Anterior cingulate cortex (tissue), 58 donors: ENCODE measurements at places on chromosomes 13 and 19.

- DNase-seq, result no peak
Measured at GRCh38 chr19:40585982-40586422, 9.3 kb downstream of the SHKBP1 start.

- no peak for DNase-seq
Measured at GRCh38 chr19:51794885-51795490, at the start of gene FPR3. Gene FPR3, plus strand, starts transcription at chr19:51795157. Its CDS starts 28,592 bp downstream, at chr19:51823749.

- DNase-seq, result peak; percentile 19
Measured at GRCh38 chr19:48674921-48675824, 2.4 kb upstream of the NTN5 start.

- DNase-seq, result no peak
Measured at GRCh38 chr13:49953560-49953959, 17.4 kb upstream of the SPRYD7 start.

GRCh38 chr19:58325311-58326022 is 1.3 kb upstream of the ZSCAN22 start:
- DNase-seq, result no peak

- no peak for DNase-seq
Measured at GRCh38 chr13:43054803-43055802, 31.7 kb downstream of the DNAJC15 start.

DNA sequence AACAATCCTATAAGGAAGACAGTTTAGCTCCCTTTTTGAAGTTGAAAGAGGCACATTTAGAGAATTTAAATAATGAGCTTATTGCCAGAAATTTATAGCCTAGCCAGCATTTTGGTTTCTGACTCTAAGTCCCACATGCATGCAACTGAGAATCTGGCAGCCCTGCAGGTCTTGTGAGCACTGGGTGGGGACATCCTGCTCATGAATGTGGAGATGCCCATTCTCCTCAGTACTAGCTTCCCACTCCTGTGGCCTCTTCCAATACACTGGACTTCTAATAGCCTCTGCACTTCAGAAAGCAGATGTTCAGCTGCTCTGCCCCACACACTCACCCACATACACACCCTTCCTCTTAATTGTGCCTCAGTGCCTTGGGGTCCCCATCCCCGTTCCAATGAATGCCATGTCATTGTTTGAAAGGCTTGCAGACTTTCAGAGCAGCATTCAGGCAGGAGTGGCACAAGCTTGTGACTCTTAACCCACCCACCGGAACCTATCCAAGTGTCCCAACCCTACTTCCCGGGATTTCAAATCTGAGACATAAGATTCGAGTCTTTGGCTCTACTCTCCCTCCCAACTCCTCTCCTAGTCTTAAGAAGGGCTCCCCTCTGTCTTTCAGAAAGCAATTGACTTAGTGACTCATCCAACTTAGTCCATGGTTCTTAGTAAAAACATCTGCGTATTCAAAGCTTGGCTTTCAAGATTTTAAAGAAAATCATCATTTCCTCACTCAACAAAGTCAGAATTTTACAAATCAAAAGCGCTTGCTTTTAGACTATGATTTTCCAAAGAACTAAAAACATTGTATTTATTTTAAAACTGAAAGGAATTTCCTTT is 80.0 kb upstream of the FREM2 start:
- DNase-seq, result no peak

GRCh38 chr13:94267581-94268366 is 211.7 kb downstream of the DCT start:
- DNase-seq, result no peak

- no peak for DNase-seq
Measured at GRCh38 chr19:50036908-50037307, 11.1 kb downstream of the ZNF473 start.

DNA sequence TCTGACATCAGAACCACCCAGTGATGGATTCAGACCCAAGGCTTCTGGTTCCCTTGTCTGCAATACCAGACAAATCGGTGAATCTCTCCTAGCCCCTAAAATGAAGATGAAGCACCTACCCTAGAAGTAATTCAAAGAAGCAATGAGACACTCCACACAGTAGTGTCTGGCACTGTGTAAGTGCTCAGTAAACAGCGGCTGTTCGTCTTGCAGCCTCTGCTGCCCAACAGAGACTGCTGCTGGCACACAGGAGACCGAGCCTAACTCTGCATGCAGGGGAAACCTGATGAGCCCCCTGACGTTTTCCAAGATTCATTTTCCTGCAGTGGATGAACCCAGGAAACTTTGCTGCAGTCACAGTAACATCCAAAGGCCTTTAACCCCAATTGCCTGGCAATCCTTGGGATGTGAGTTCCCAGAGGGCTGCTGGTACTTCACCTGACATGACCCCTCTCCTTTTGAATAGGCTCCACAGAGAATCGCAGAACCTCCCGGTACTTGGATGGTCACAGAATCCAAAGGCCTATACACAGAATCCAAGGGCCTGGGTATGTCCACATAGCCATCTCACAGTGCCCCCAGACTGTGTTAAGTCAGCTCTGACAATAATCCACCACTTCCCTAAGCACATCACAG is 6.7 kb downstream of the MED26 start:
- no peak for DNase-seq
